RPMI8226 (cell line): ENCODE measurements at places on chromosomes 6 and 20.

- DNase-seq, result no peak
These were observed 19.6 kb downstream of the WFDC2 start for GRCh38 chr20:45489083-45489531.

- no peak for DNase-seq
These were observed 19.7 kb downstream of the AKIRIN2 start for GRCh38 chr6:87682310-87682709.

DNA sequence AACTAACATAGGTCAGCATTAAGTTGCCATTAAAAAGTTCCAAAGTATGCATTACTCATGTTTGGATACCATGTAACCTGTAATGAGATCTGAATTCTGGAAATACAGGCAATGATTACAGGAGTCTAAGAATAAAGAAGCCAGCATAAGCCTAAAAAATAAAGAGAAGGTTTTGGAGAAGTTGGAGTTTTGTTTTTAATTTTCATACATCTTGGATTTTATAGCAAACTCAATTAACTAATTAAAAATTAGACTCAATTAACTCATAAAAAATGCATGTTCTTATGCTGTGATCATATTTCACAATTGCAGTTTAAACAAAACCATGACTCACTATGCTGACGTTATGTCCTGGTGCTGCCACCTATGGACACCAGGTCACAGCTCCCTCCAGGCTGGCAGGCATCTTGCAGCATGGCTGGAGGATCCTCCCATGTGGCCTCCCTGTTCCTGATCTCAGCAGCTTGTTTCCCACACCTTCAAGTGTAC lies 648.8 kb upstream of the AGPAT4 start:
- DNase-seq, result peak; percentile 36

DNA sequence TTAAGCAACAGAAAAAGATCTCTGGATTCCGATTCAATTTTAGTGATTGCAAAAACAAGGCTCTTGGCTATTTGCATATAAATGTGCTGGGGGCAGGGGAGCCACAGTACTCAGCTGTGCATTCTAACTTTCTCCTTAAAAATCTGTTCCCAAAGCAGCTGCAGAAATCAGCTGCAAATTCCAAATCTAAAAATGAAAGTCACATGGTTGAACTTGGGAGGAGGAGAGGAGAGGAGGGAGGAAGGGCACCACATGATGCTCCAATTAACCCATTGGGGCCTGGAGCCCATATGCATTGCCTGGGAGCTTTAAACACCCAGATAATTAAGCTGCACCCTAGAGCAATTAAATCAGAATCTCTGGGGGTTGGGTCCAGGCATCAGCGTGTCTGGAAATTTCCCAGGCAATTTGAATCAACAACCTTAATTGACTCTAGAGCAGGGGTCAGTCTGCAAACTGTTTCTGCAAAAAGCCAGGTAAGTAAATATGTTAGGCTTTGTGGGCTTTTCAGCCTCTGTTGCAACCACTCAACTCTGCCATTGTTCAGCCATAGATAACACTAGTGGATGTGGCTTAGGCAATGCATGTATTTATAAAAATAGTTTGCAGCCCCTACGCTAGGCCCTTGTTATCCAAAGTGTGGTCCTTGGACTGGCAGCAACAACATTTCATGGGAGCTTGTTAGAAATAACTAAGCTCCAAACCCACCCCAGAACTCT lies 508.1 kb downstream of the KIF16B start:
- no peak for DNase-seq

- DNase-seq, result no peak
These were observed 256 bp upstream of the OVOL2 start for GRCh38 chr20:18057994-18058349.

GRCh38 chr20:24604966-24605665 lies 135.7 kb downstream of the SYNDIG1 start:
- DNase-seq, result no peak

DNA sequence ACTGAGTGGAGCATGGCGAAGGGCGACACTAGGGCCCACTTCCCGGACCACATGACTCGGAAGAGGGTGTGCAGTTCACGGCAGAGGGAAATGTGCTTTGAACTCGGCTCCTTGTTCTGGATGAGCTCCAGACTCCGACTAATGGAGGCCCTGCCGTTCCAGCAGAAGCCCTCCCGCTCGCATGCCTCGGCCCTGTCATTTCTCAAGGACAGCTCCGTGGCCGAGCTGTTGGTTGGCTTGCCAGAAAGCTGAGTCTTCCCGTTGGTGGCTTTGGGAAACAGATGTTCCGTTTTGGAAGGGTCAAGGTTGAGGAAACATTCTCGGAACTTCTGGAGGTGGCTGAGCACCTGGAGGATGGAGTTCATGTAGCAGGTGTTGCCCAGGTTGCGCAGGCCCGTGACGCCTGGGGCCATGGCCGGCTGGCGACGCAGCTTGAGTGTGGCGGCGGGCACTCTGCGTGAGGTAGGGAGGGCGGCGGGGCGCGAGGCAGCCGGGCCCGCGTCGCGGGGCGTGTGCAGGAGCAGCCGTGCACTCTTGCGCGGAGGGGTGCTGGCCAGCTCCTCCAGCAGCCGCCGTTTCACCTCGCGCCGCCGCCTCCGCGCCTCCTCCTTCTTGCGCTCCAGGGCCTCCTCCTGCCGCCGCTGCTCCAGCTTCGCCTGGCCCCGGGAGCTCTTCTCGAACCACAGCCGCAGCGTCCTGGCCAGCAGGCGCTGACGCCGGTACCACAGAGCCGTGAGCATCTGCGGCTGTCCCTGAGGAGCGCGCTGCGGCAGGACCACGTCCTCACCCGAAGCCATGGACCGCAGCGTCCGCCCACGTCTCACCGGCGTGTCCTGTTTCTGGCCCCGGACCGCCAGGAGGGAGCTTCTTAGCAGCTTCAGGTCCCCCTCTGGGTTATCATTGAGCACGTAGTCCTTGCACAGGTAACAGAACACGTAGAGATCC lies 18.6 kb downstream of the TOMM6 start:
- DNase-seq, result no peak

DNA sequence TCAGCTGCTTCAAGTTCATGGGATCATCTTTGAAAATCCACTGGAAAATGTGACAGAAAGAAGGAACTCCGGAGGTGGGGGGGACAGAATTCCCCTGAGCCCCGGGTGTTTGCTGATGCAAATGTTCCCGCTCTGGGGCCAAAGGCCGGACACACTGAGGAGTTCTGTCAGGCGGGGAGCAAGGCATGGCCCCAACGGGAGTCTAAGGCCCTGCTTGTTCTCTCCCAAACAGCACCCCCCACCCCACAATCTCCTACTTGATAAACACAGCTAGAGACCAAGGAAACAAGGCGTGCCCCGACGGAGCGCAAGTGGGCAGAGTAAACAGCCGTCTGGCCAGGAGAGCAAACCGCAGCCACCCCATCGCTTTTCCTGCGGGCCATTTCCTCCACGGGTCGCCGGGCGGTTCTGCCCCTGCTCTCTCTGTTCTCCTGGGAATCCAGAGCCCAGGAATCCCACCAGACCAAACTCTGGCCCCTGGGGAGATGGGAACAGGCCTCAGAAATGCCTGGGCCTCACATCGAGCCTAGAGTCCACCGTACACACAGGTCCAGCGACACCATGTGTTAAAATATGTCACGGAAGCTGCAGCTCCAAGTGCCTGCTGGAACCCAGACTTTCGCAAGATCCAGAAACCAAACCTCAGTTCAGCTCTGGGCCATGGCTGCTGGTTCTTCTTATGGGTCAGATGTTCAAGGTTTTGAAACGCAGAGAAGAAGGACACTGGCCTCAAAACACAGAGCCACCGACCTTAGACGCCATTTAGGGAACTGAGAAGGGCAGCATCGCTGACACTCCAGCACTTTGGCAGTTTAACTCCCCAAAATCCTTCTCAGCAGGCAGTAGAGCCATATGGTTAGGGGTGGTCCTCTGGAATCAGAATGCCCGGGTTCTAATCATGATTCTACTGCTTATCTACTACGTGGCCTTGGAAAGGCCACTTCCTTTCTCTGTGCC lies 104.2 kb downstream of the PREX1 start:
- no peak for DNase-seq
